Globus pallidus (tissue), 1 donor: ENCODE measurements at places on chromosomes 16 and 17.
A peak's percentile ranks its signal among the peaks of the same experiment; 100 is the strongest.

DNA sequence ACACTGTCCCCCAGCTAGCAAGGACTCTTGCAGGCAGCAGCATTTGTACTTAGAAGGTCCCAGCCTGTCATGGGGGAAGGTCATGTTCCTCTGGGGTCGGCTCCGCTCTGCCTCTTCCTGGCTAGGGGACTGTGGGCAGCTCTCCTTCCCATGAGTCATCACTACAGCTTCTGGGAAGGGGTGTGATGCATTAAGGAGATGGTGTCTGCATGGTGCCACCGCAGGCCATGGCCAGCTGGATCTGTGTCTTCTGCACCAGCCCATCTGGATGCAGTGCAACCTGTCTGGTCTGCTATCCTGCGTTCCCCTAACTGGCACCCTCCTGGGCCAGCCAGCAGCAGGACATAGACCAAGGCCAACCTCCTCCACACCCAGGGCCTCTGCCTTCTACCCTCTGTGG is 6.3 kb downstream of the STARD3 start:
- no peak for DNase-seq

DNA sequence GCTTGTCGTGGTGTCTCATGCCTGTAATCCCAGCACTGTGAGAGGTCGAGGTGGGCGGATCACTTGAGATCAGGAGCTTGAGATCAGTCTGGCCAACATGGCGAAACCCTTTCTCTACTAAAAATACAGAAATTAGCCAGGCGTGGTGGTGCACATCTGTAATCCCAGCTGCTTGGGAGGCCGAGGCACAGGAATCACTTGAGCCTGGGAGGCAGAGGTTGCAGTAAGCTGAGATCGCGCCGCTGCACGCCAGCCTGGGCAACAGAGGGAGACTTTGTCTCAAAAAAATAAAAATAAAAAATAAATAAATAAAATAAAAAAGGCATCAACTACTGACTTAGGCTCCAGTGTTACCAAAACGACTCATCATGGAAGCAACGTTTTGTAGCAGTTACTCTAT is 115.5 kb downstream of the PLCG2 start:
- no peak for DNase-seq

DNA sequence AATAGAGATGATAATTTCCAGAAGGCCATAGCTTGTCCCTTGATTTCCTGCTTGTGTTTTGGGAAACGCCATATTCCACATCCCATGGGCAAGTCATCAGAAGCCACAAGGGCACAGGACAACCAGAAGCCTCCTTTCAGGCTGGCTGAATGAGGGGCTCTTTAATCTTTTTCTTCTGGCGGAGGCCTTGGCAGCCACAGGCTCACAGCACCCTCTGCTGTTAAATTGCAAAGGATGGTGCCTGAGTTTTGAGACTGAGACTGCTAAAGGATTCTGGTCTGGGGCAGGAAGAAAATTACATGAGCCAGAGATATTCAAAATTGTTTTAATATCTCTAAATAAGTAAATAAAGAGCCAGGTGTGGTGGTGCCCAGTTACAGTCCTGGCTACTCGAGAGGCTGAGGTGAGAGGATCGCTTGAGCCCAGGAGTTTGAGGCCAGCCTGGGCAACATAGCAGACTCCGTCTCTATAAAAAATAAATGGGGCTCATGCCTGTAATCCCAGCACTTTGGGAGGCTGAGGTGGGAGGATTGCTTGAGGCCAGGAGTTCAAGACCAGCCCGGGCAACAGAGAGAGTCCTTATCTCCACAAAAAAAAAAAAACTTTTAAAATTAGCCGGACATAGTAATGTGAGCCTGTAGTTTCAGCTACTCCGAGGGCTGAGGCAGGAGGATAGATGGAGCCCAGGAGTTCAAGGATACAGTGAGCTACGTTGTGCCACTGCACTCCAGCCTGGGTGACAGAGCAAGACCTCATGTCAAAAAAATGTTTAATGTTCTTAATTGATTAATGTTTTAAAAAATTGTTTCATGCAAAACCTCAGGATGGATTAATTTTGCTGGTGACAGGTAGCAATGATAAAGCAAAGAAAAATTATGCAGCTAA is 26.3 kb downstream of the AARSD1 start:
- peak; percentile 35 for DNase-seq

GRCh38 chr17:81511804-81512561 is 616 bp downstream of the ACTG1 start:
- DNase-seq: no peak

DNA sequence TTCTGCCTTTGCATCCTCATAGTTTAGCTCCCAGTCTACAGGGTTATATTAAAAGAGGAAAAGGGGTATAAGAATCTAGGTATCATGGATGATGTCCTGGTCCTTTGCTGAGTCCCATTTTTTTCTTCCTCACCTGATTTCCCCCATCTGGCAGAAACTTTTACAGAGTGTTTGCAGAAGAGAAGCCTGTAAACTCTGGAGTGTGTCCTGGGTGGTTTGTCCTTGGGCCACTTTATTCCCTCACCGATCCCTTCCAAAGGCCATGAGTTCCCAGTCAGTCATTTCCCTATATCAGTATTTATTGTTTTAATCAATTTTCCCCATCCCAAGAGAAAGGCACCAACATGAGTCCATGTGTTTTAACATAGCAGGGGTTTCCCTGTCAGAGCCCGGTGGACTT is 638.2 kb downstream of the WWOX start:
- DNase-seq: no peak

GRCh38 chr16:57316390-57317017 is 32.0 kb upstream of the PLLP start:
- no peak for DNase-seq

DNA sequence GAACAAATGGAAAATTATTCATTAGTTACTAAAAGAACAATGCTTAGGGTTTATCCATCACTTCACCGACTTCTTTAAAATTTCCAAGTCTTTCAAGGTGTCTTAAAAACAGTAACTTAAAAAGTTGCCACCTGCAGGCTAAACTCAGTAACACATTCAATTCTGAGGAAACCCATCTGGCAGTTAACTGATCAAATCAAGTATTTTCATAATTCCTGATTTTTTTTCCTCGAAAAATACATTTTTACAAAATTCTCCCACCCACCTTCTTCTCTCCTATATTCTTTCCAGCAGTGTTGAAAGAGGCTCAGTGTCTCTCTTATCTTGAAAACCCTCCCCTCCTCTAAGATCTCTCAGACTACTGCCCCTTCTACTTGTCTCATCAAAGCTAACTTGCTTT is 29.9 kb downstream of the PARN start:
- no peak for DNase-seq

- DNase-seq: no peak
Measured at GRCh38 chr17:3794557-3795389, 6.2 kb downstream of the ITGAE start.

DNA sequence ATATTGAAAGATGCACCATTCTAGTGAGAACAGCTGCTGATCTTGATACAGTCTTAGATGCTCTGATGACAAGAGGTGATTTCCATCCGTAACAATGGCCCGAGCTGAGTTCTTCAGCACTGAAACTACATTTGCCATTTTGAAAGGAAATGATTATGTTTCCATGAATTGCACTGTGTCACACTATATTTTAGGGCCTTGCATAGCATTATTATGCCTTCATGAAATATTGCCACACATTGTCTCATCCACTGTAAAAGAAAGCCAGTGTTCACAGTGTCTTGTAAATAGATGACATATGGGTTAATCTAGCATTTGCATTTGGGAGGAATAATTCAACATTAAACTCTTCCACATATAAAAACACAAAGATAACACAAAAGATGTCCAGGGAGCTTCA is 438.3 kb upstream of the PSMD7 start:
- no peak for DNase-seq

- DNase-seq: no peak
Measured at GRCh38 chr17:512311-512710, 159.7 kb upstream of the RPH3AL start.

- no peak for DNase-seq
Measured at GRCh38 chr17:14209215-14209614, 27.4 kb downstream of the CDRT15 start.
